Caki2 (cell line): ENCODE measurements at places on chromosomes 2 and 18. TPM values are rescaled to one million over a fixed set of nuclear protein-coding genes. Genes with fewer than 3 reads are reported as not detected.
A peak's percentile ranks its signal among the peaks of the same experiment; 100 is the strongest.

The DLX1 gene
- 3.2 and 9.6 TPM in 2 replicates for total RNA-seq

The POTEI gene
- total RNA-seq: not detected in 2 replicates

The UGT1A3 gene
- total RNA-seq: 0.78 TPM in 1 of 2 replicates, not detected in the other

The NAGK gene
- total RNA-seq: 53.4 and 124 TPM in 2 replicates

GRCh38 chr2:18009891-18010290, 131.4 kb downstream of the KCNS3 start:
- DNase-seq: no peak

- DNase-seq: no peak
Measured at GRCh38 chr18:66872277-66872676, 268.4 kb upstream of the CDH19 start.

The CGREF1 gene
- total RNA-seq: 7.1 and 10.3 TPM in 2 replicates

DNA sequence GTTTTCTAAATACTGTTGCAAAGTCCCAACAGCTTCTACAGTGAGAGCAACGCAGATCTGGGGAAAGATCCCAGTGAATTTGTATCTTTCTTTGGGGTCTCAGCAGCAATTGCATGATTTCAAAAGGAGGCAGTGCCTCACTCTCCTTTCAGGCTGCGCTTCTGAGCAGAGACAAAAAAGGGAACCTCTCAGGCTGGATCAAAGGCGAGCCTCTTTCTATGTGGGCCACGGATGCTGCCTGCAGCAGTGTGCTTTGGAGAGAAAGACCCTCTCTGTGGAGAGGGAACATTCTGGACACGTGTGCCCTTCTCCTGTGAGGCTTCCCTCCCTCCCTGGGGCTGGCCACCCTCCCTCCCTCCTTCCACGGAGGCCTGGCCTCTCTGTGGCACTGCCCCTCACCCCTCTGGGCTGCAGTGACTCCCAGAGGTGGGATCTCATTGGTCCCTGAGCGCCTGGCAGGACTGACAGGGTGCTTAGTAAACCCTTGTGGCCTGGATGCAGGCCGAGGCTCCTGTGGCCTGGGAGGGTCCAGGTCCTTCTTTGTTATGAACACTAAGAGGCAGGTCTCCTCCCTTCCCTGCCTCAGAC, 21.6 kb upstream of the PDIA6 start:
- no peak for DNase-seq

DNA sequence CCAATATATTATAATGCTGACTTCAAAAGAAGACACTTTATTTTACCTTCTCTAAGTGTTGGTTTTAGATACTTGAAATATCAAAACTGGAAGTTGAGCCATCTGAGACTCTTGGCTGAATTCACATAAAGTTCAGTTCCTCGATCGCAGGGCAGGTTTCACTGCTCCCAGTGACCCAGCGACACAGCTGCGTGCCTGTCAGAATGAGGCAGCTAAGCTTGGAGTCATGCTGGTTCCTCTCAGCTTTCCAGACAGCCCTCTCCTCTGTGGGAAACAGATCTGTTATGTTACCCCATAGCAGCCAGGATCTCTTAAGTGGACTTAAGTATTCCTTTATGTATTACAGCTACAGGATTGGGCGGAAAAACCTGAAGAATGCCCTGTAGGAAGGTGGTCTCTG, 142.8 kb upstream of the ALPP start:
- DNase-seq: no peak

The UGT1A10 gene
- total RNA-seq: not detected in 2 replicates

- no peak for DNase-seq
Measured at GRCh38 chr2:3169106-3169870, 208.3 kb downstream of the EIPR1 start.

DNA sequence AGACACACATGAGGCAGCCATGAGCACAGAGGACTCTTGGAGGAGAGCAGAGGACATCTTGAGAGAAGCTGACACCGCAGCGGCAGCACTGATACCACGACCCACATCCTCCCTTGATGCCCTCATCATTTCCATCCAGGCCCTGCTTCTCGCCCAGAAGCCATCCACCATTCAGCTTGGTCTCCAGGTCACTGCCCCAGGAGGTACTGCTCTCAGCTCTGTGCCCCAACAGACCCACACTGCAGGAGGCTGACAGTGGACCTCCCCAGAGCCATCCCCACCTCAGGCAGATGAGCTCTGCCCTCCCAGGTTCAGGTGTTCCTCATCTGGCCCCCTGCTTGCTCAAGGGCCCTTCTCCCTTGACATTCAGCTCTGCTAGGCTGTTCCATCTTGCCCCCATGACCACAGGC, 74.9 kb downstream of the ACKR3 start:
- DNase-seq: no peak

DNA sequence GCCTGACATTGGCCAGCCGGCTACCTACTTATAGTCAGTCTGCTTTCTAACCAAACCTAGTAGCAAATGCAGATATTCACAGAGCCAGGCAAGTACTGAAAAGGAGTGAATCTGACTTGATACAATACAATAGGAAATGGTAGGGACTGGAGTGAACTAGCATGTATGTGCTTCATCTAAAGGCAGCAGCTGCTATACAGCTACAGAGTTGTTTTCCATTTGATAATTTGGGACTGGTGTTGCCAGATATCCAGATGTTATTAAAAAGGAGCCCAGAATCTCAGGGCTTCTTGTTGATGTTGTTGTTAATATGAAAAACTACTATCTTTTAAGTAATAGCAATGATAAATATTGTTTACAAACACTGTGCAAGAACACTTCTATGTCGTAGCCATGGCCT, 159.4 kb downstream of the BABAM2 start:
- DNase-seq: no peak

DNA sequence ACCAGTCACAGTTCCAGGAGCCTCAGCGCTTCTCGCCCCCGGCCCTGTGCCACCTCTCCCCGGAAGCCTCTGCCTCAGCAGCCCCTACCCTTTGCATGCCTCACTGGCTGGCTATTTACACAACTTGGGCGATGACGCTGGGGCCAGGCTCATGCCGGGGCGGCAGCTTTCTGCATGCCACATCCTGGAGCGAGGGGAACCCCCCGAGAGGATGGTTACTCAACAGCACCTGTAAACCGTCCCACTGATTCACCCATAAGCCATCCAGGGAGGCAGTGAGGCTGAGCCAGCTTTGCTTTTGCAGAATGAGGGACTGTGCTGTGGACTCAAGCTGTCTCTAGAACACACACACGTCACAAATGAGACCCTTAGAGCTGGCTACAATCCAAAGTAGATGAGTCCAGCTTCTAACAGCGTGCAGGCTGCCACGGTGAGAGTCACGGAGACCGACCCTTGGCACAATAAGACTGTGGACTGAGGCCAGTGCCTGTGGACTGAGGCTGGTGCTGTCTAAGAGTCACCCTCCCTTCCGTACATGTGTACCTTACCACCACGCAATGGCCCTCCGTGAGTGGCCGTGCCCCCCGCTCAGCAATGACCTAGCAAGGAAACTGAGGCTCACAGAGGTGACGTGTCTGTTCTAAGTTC, 45.6 kb upstream of the ODC1 start:
- peak; percentile 99 for DNase-seq

- DNase-seq: no peak
Measured at GRCh38 chr18:46293742-46294181, 189.6 kb downstream of the HAUS1 start.

The TMEM169 gene
- 5.5 and 8.3 TPM in 2 replicates for total RNA-seq

The ABCG5 gene
- total RNA-seq: 0.14 TPM in 1 of 2 replicates, not detected in the other

DNA sequence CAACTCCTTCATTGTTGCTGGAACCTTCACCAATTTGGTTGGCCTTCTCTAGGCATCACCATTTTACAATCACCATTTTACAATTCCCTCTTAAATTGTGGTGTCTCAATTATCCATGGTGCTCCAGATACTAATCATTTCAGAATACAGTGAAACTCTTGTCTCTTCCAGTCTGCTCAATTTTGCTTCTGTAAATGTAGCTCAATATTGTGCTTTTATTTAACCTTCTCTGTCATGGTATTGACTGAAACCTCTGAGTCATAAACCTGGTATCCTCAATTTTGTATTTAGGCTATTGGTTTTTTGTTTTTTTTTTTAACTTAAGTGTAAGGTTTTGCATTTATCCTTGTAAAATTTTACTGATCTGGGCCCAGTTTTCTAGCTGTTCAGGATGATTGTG, 16.1 kb downstream of the STRADB start:
- no peak for DNase-seq

- DNase-seq: no peak
Measured at GRCh38 chr18:1270081-1270480, 365.4 kb downstream of the ADCYAP1 start.

The SLC9A2 gene
- total RNA-seq: 5.8 and 6.2 TPM in 2 replicates

GRCh38 chr2:118668431-118669424, 178.7 kb downstream of the EN1 start:
- peak; percentile 90 for DNase-seq

The GALNT5 gene
- total RNA-seq: 0.34 and 0.81 TPM in 2 replicates

The SKOR2 gene
- not detected in 2 replicates for total RNA-seq

DNA sequence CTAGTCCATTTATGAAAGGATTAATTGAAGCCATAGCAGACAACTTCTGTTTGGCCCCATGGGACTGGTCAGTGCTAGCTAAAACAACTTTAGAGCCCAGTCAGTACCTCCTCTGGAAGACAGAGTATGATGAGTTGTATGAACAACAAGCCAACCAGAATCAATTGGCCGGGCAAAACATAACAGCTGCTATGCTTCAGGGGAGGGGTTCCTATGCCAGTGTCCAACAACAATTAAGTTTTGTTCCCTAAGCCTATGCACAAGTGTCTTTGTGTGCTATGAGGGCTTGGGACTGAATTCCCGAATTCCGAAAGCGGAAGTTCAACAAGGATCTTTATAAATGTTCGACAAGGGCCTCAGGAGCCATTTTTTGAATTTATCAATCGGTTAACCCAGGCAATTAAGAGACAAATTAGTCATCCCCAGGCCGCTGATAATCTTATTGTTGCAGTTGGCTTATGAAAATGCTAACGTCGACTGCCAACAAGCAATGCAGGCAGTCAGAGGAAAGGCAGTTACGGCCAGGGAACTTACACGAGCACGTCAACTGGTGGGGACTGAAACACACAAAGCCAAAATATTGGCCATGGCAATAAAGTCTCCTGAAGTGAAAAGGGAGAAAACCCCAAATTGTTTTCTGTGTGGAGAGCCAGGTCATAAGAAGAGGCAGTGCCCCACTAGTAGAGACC, 57.9 kb downstream of the ZNF638 start:
- no peak for DNase-seq

The EXOC6B gene
- total RNA-seq: 18.5 and 19.6 TPM in 2 replicates

The HOXD4 gene
- total RNA-seq: 0.17 TPM in 1 of 2 replicates, not detected in the other

The VWA3B gene
- not detected in 2 replicates for total RNA-seq

- DNase-seq: peak; percentile 65
Measured at GRCh38 chr2:104851291-104852089, 2.4 kb upstream of the POU3F3 start.

The SUPT7L gene
- 17.3 and 24.8 TPM in 2 replicates for total RNA-seq

DNA sequence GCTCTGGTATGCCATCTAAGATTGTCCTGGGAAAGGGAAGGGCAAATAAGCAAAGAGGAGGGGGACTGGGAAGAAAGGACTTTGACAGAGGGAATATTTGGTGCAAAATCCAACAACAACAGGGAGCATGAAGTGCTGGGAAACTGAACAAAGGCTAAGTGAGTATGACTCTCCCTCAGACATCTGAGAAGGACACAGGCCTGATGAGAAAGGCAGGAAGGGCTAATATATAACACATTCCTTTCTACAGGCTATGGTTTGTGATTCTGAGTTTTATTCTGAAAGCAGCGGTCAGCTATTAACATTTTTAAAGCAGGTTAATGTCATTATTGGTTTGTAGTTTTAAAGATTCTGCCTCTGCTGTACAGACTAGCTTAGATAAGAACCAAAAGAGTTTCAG, 1579.5 kb downstream of the LRP1B start:
- no peak for DNase-seq

DNA sequence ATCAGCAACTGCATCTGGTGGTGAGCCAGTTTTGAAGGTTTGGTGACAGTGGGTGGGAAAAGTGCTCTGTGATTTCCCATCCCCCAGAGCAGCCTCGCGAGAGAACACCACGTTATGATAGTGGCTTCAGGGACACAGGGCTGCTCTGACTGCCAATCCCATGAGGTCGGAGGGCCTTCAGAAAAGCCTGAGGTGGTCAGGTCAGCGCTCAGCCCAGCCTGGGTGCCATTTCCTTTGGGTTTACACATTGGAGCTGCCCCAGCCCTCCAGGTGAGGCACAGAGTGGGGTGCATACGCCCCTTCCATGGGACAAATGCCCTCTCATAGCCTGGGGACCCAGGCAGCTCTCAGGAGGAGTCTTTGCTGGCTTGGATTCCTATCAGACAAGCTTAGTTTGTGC, 126.8 kb downstream of the KCTD1 start:
- DNase-seq: no peak

- DNase-seq: no peak
Measured at GRCh38 chr2:176537932-176538331, 268.7 kb downstream of the MTX2 start.

- no peak for DNase-seq
Measured at GRCh38 chr2:216001216-216002100, 11.9 kb downstream of the MREG start.

DNA sequence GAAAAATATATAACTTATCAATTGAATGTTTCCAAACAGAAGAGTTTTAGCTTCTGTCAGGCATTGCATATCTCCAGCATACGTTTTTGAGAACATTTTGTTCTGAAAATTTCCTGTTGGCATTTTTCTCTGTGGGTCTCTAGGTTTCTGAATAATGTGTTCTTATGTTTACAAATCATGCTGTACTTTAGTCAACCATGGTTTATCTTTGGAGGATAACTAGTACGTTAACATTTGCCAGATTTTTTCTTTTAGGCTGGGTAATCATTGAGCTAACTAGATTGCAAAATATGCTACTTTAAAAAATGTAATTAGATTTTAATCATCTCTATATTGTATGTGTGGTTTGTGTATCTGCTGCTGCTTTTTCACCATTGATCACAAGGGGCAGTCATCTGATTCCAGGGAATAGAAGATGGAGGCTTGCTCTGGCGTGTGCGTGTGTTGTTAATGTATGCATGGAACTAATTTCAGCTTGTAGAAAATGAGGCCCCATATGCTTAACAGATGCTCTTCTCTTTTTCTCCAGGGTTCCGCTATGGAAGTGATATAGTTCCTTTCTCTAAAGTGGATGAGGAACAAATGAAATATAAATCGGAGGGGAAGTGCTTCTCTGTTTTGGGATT, 21.3 kb downstream of the XRCC5 start:
- no peak for DNase-seq

GRCh38 chr2:33848486-33848885, 249.4 kb upstream of the FAM98A start:
- DNase-seq: no peak

The MAB21L4 gene
- total RNA-seq: not detected in 2 replicates

The CYP20A1 gene
- total RNA-seq: 14.2 and 16.4 TPM in 2 replicates

The CCDC178 gene
- not detected in 2 replicates for total RNA-seq

The TEX261 gene
- total RNA-seq: 33.2 and 57.8 TPM in 2 replicates

- no peak for DNase-seq
Measured at GRCh38 chr18:10006311-10006893, 92.6 kb downstream of the VAPA start.

DNA sequence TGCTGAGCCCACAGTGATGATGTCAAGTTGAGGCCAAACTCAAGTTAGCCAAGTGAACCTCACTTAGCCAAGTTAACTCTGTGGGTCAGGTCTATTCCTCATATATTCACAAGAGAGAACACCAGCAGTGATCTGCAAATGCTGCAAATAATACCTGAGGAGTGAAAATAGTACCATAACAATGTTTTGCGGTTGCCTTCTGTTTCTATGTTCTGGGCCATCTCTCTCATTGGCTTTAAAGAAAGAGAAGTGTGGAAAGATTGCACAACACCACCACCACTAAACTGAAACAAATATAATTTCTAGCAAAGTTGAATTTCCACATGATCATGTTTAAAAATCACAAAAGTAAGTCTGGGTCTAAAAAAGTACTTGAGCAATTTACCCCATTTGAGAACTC, 211.1 kb upstream of the GALNT5 start:
- no peak for DNase-seq

The RGPD8 gene
- 0.81 and 13.0 TPM in 2 replicates for total RNA-seq

- DNase-seq: no peak
Measured at GRCh38 chr2:69089998-69090397, 77.0 kb downstream of the ANTXR1 start.

The FARSB gene
- total RNA-seq: 1.6 and 3.4 TPM in 2 replicates

The MAP3K19 gene
- not detected in 2 replicates for total RNA-seq
